SK-N-DZ (cell line): ENCODE measurements at places on chromosomes 16 and 17.

DNA sequence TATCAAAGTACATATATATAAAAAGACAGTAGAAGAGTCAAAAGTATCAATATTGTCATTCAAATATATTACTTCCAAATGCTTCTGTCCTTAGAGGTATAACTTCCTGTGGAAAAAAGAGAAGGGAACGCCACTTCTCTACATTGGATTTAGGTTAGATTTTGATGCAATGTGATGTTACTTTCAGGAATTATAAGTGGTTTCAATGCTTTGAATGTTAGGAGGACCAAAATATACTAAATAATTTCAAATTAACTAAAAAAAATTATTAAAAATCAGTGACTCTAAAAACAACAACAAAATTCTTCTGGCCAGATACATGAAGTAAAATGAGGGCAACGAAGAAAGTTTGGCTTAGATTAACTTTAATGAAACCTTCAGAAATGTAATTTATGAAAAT is 88.0 kb downstream of the BRIP1 start:
- no peak for DNase-seq

DNA sequence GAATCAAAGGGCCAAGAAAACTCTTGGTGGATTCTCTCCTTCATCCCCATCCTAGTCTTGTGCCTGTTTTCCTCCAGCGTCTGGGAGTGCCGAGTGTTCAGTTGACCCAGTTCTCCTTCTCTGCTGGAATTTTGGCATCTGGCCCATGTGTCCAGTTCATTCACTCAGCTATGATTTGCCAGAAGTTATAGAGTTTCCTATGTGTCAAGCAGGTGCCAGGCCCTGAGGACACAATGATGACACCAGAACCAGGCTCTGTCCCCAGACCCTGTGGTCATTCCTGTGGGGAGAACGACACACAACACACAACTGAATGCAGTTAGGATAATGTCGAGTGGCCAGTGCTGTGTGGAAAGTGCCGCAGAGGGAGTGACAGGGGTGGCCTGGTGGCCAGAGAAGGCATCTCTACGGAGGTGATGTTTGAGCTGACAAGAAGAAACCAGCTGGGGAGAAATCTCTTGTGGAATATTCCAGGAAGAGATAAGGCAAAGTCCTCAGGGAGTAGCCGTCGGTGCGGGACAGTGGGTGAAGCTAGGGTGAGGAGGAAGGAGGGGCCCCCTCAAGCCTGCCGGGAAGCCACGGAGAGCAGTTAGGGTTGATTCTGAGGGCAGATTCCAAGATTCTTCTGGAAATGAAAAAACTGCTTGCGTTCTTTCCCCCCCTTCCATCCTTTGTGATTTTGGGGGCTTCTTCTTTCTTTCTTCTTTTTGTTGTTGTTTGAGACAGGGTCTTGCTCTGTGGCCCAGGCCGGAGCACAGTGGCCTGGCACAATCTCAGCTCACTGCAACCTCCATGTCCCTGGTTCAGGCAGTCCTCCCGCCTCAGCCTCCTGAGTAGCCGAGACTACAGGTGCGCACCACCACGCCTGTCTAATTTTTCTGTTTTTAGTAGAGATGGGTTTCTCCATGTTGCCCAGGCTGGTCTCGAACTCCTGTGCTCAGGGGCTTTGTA is 35.8 kb upstream of the IL34 start:
- no peak for DNase-seq

DNA sequence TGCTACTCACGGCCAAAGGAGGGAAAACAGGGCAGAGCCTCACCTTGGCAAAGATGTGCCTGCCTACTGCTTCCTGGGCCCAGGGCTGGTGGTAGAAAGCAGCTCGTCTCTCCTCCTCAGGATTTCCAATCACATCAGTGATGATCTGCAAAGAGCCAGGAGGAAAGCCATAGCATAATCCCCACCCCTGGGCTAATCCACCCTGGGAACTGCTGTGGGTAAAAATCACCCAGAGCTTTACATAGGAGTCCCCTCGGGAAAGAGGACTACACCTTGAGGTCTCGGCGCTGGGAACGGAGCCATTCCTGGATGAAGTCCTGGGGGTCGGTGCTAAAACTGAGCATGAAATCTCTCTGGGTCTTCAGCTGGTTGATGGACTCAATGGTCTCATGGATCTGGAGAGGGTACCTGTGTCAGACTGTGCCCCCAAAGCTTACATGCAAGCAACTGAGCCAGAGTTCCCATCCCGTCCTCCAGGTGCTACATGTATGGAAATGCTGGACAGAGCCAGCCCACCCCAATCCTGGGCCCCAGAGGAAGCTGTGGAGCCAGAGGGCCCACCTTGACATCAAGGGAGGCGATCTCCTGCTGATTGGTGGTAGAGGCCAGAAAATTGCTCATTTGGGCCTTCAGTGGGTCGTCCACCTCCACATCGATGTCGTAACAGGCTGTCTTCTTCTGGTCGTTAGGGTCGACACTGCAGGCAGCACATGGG is 5.7 kb upstream of the FTSJ3 start:
- DNase-seq: no peak

DNA sequence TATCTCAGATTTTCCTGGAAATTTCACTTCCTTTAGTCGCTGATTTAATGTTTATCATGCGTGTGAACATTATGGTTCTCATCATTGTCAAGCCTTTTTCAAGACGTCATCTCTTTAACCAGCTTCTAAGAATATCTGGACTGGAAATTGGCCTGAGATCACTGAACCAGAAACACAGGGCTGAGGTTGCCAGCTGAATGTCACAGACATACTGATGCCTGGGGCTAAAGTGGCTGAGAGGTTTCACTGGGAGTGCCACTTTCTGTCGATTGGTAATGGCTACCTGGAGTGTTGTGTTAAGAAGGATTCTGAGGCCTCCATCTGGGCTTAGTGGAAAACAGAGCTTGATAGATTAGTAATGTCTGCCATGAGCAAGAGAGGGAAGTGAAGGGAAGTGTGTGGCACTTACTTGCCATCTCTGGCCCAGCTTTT is 54.2 kb downstream of the CRISPLD2 start:
- no peak for DNase-seq

- no peak for DNase-seq
Observed at GRCh38 chr16:1526608-1527555, 6.6 kb upstream of the TMEM204 start.

- no peak for DNase-seq
Observed at GRCh38 chr16:4688674-4689045, 4.7 kb upstream of the NUDT16L1 start.

DNA sequence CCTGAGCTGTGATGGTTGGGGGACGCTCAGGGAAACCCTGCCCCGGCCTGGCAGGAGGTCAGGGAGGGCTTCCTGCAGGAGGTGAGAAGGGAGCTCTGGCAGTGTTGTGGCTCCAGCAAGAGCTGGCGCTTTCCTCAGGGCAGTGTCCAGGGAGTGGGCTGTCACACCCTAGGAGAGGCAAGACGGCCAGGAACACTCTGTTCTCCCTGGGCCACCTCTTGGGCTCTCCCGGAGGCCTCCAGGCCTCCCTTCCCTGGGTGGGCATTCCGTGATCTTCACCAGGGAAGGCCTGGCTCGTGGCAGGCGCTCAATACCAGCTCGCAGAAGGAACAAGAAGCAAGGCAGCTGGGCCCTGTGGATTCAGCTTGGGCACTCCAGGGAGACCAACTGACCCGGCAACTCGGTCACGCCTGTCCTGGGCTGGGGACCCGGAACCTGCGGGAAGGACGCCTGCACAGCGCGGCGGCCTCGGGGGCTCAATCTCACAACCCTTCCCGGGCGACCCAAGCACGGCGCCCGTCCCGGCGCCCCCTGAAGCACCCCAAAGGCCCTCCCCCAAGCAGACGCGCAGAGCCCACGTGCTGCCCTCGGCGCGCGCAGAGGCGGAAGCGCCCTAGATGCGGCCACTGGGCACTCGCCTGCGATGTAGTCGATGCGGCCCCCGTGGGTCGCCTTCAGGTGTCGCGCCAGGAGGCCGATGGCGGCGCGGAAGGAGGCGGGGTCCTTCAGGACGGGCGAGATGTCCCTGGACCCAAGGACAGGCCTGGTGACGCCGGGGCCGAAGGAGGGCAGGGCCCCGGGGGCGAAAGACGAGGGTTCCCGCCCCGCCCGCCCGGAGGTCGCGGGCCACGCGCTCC is 588 bp downstream of the APRT start:
- peak; percentile 87 for DNase-seq

DNA sequence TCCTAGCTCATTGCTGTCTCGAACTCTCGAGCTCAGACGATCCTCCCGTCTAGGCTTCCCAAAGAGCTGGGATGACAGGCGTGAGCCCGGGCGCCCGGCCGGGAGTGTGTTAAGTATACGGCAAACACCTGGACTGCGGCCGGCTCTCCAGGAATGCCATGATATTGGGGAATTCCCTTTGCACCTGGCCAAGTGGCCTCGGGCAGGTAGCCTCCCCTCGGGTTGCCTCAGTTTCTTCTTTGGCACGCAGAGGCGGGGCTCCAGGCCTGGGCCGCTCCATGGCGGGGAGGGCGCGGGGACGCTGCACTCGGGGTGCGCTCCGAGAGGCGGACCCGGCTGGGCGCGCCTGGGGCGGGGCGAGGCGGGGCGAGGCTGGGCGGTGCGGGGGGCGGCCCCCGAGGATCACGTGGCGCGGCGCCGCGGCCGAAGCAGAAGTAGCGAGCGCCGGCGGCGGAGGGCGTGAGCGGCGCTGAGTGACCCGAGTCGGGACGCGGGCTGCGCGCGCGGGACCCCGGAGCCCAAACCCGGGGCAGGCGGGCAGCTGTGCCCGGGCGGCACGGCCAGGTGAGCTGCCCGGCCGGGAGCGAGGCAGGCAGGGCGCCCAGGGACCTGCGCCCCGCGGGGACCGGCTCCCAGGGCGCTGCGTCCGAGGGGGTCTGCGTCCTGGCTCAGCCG is at the start of gene PLCG2:
PLCG2 (plus strand) TSS at position 431 of the 675 bp plus-strand sequence. CDS start 6,699 bp downstream, outside the sequence.
- no peak for DNase-seq

- DNase-seq: no peak
Observed at GRCh38 chr16:51825779-51826178, 674.7 kb upstream of the SALL1 start.

DNA sequence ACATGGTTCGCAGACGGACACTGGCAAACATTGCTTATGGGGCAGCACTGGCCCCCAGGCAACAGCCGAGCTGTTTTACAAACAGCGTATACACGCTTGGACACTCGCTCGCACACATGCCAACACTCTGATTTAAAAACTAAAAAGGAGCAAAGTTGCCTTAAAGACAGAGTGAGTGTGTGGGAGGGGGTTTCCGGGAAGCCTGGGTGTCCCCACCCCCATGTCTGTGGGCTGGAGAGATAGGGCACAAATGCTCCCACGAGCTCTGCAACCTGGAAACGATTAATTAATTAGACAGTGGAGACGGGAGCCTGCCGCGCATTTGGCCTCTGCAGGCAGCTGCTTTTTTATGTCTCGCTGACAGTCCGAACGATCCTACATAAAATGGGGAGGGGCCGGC is 107.9 kb upstream of the ZNF469 start:
- DNase-seq: peak; percentile 41

GRCh38 chr16:3001316-3001715 is 11.4 kb upstream of the CLDN9 start:
- no peak for DNase-seq

- no peak for DNase-seq
Observed at GRCh38 chr16:11629071-11630030, 38.9 kb upstream of the SNN start.

GRCh38 chr17:7912927-7913524 is 3.1 kb downstream of the RNF227 start:
- peak; percentile 83 for DNase-seq

DNA sequence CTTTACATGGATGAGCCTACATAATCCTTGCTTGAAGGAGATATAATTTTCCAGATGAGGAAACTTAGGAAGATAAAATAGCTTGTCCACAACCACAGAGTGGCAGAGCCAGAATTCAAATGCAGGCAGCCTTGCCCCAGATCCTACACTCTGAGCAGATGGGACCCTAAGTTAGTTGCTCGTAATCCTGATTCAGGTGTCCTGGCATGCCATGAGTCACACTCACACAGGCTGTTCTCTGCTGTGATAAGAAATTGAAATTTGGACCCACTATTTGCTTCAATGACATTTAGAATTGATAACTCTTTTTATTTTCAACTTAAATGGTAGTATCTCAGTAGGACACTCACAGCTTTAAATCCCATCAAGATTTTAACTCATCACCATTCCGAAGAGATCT is 150.7 kb upstream of the CACNG5 start:
- no peak for DNase-seq

GRCh38 chr16:19785512-19786130 is 67.5 kb downstream of the IQCK start:
- no peak for DNase-seq

GRCh38 chr16:67089101-67089500 is 20.6 kb upstream of the PHAF1 start:
- DNase-seq: no peak

GRCh38 chr17:31510308-31511194 is 119.1 kb downstream of the RAB11FIP4 start:
- no peak for DNase-seq

- no peak for DNase-seq
Observed at GRCh38 chr16:3494386-3494973, 809 bp downstream of the C16orf90 start.

- no peak for DNase-seq
Observed at GRCh38 chr16:23081675-23082119, 67.6 kb downstream of the USP31 start.

GRCh38 chr16:67243481-67243880 is 3.8 kb downstream of the FHOD1 start:
- DNase-seq: no peak

- peak; percentile 82 for DNase-seq
Observed at GRCh38 chr17:65185668-65186382, 48.7 kb downstream of the RGS9 start.

GRCh38 chr16:2071454-2072202 is 23.8 kb downstream of the TSC2 start:
- no peak for DNase-seq

DNA sequence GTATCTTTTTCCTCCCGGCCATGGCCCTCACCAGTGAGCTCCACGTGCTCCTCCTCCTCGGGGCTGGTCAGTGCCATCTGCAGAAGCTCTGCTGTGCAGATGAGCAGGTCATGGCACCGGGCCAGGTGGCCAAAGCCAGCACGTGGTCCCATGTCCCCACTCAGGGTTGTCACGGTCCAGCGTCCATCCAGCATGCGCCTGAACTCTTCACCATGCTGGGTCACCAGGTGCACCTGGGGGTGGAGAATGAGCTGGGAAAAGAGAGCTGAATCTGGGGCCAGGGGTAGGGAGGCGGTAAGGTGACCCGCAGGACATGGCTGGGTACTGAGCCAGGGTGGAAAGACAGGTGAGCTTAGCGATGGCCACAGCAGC is 1.3 kb downstream of the DHX58 start:
- DNase-seq: no peak

- no peak for DNase-seq
Observed at GRCh38 chr17:58504826-58505351, 9.5 kb downstream of the MTMR4 start.

DNA sequence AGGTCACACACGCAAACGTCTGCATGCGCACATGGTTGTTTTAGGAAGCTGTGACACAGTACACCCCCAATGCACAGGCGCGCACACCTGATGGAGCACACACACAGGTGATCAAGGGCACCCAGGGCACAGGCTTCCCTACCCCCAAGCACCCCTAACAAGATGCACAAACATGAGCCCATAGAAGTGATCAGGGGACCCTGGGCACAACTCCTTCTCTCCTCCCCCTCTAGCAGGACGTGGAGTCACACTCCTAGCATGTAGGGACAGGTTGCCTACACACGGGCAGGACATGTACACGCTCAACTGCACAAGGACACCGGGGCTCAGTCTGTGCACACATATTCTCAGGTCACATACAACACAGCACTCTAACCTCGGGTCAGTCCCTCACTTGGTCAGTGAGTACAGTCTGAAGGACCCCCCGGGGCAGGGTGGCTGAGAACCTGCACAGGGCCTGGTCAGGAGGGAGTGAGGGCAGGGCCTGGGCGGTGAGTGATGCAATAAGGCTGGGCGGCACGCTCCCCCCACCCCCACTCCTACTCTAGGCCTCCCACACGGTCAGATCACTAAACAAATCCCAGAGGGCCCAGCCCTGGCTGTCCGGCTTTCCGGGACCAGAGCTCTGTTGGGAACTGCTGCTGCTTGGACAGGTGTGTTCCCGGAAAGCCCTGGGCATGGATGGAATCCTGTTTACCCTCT is 751 bp upstream of the DOC2B start:
- DNase-seq: peak; percentile 63
